SHP77 (cell line): ENCODE measurements at places on chromosomes 3 and 15.

DNA sequence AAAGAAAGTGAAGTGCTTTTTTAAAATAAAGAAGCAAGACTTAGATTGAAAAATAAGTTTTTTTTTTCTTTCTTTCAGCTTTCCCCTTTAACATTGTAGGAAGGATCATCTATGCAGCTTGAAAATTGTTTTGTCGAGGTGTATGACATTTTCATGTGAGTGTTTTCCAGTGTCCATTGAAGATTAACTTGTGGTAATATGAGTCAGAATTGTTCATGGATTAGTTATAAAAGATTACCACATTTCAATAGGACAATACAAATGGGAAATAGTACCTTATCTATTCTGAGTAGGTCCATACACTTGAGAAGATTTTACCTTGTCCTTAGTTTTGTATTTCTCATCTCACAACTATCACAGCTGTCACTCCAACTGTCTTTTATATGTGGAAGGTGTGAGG is 1234.7 kb downstream of the NSUN3 start:
- no peak for DNase-seq

- DNase-seq: no peak
Observed at GRCh38 chr15:77186594-77187011, 115.7 kb upstream of the TSPAN3 start.

GRCh38 chr15:52018244-52018643 is 775 bp upstream of the MAPK6 start:
- DNase-seq: no peak

- DNase-seq: no peak
Observed at GRCh38 chr3:122754929-122755328, 38.7 kb downstream of the HSPBAP1 start.

GRCh38 chr15:100021653-100022052 is 288.4 kb upstream of the LYSMD4 start:
- no peak for DNase-seq

GRCh38 chr3:172515130-172515918 is 7.9 kb downstream of the TNFSF10 start:
- DNase-seq: no peak

DNA sequence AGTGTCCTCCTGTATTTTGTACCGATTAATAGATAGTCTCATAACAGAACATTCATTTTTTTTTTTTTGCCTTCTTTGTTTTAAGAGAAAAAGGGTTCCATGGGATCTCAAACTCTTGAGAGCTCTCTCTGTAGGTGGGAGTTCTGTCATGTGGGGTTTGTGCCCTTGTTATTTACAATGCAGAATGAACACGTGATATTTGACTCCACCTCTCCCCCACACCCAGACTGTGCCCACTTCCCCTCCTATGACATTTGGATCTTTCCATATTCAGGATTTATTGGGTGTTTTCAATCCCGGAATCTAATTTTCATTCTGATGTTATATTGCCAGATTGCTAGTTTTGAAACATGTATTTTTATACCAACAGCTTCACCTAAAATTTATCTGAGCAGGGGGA is 49.5 kb downstream of the ARPP21 start:
- no peak for DNase-seq

GRCh38 chr15:43893956-43894355 is 67.2 kb downstream of the WDR76 start:
- DNase-seq: no peak

- DNase-seq: no peak
Observed at GRCh38 chr15:41215708-41216107, 14.8 kb downstream of the EXD1 start.

DNA sequence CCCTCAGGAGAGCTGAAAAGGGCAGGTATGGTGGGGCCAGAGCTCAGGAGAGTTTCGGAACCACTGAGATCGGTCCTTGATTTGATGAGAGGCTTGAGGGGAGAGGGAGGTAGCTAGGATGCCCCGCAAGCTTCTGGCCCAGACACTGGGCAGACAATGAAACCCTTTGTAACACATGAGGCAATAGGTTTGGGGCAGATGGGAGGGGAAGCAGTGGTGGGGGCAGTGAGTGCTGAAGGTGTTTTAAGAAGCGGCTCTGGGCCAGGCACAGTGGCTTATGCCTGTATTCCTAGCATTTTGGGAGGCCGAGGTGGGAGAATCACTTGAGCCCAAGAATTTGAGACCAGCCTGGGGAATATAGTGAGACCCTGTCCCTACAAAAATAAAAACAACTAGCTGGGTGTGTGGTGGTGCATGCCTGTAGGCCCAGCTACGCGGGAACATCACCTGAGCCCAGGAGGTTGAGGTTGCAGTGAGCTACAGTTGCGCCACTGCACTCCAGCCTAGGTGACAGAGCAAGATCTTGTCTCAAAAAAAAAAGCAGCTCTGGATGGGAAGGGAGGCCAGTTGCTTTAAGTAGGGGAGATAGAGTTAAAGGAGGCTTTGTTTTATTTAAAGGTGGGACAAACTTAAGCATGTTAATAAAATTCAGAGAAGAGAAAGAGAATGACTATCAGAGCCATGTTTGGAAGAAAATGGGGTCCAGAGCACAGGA is 9.6 kb upstream of the SNX22 start:
- no peak for DNase-seq

DNA sequence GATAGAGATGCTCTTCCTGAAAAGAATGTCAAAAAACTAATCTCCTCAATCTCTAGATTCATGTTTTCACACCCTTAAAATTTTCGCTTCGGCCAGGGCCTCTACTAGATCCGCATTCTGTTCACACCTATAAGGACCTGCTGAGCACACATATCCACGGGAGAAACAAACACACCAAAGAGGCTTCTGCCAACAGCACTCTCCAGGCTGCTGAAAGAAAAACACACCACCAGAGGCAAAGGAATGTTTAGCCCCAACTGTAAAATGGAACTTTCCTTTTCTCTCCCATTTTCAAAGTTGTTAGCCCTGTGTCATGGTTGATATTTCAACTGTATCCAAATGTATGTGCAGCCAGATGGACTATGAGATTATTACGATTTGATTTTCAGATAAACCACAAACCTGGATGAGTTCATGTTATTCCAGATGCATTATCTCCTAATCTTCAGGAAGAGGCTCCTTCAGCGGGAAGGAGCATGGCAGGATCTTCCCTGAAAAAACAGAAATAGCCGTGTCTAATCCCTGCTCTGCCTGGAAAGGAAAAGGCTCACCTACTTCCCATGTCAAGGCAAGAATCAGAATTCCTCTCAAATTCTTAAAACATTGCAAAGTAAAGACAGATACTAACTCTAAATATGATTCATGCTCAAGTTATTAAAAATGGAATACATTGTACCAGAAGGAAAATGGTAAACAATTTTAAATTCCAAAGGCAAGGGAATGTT is 442.7 kb upstream of the NR2F2 start:
- no peak for DNase-seq

DNA sequence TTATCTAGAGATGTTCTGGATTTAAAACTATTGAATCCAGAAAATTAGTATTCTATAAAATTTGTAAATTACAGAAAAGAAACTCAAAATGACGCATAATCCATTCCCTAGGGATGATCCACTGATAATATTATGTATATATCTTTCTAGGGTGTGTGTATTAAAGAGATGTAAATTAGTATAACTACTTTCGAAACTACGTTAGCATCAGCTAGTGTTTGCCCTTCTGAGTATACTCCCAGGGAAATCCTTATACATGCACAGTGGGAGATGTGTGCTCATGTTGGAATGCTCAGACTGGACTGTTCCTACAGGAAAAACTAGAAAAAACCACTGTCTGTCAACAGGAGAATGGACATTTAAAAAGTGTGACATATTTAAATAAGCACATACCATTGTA is 36.4 kb downstream of the ACAA1 start:
- no peak for DNase-seq

GRCh38 chr3:53753518-53754183 is 92.6 kb downstream of the CHDH start:
- no peak for DNase-seq

DNA sequence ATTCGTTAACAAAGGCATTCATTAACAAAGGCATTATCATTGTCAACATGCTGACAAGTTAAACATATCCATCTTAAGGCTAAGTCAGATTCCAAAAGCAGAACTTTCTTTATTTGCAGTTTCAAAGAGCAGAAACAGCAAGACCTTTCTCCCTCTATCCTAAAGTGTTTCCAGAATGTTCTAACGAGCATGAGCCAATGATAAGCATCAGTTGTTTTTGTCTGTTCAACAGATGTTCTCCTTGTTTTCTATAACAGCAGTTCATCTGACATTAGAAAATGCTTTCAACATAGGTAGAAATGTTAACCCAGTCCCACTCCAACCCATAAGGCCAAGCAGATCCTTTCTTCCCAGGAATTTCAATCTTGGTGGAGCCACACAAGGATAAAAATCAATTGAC is 77.6 kb upstream of the POMGNT2 start:
- DNase-seq: no peak

DNA sequence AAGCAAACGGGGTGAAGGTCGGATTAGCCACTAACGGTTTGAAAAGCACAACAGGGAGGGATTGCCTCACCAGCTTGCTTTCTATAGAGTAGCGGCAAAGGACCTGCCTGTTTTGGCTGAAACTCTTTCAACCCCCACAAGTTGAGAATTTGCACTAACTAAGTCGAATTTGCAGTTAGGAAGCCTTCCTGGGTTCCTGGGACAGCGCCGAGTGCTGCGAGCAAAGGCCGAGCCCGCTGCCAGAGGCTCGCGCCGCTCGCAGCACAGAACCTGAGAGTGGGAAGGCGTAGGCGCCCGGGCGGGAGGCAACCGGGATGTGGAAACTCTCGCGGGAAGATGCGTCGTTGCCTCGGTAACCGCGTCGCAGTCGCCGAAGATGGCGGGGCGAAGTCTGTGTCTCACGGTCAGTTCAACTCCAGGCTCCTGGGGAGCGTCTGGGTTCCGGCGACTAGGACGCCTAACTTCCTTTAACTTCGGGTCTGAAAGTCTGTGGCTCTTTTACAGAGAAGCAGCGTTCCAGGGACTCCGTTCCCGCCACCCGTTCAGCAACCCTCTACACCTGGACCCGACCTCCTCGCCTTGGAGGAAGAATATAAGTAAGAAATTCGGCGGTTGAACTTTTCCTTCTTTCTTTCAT is at the start of gene TEX9:
Gene TEX9 (plus strand): TSS at position 352 of the 637 bp plus-strand sequence. CDS start 25 bp downstream, at position 377.
- peak; percentile 89 for DNase-seq

GRCh38 chr3:10517627-10518026 is 12.2 kb upstream of the ATP2B2 start:
- DNase-seq: no peak

- no peak for DNase-seq
Observed at GRCh38 chr3:71048948-71049347, 534.6 kb downstream of the FOXP1 start.

GRCh38 chr3:13883681-13884080 is 3.8 kb upstream of the WNT7A start:
- no peak for DNase-seq

DNA sequence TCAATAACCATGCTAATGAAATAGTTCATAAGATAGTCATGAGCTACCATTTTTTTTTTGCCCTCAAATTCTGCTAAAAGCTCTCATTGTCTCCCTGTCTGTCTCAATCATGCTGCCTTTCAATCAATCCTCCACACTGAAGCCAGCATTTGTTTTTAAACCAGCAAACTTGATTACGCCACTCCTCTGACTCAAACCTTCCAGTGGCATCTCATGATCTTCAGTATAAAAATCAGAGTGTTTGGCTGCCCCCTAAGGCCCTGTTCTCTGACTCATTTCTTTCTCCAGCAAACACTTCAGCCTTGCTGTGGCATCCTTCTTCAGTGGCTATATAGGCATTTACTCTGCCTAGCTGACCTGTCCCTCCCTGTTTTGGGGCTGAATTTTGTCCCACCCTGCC is 36.0 kb upstream of the EOMES start:
- DNase-seq: no peak

- DNase-seq: no peak
Observed at GRCh38 chr3:112373924-112374323, 41.0 kb downstream of the CD200 start.

GRCh38 chr3:117893638-117894037 is 1141.0 kb downstream of the IGSF11 start:
- DNase-seq: peak; percentile 38

GRCh38 chr3:149547413-149547812 is 72.9 kb downstream of the TM4SF4 start:
- no peak for DNase-seq

- no peak for DNase-seq
Observed at GRCh38 chr15:79378394-79379109, 53.6 kb upstream of the MINAR1 start.

GRCh38 chr15:31434588-31435260 is 108.1 kb downstream of the KLF13 start:
- DNase-seq: no peak

DNA sequence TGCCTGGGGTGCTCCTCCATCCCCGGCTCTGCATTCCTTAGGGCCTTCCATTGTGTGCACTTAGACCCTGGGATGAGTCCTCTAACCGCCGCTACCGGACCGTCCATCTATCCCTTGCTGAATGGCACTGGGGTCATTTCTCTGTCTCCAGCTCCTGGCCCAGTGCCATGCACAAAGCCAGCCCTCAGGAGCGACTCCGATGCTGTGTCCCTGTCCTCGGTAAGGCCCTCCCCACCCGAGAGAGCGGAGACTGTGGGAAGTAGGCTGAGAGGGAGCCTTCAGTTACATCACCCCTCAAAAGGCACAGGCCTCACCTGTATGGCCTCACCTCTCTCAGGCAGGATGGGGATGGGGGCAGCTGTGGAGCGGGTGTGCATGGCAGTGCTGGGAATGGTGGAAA is 33.8 kb downstream of the MUC4 start:
- no peak for DNase-seq

- DNase-seq: no peak
Observed at GRCh38 chr15:83644439-83644838, 9.5 kb upstream of the ADAMTSL3 start.

DNA sequence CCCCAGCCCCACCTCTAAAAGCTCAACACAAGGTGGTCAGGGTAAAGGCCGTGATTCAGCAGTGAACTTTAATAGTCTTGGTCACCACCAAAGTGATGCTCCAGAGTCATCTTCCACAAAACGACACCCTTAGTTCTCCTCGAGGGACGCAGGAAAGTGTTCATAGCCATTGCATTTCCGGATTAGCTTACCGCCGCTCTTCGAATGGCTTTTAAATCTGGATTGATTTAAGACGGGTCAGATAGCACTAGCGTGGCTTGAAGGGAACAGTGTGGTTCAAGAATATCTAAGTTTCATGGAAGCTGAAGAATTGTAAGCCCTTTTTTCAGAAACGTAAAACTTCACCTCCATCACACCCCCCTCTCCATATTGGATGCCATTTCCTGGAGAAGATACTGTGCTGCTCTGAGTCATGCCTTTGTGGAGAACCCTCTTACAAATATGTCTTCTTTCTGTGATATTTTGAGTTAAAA is 829 bp downstream of the RNF7 start:
- DNase-seq: peak; percentile 8

GRCh38 chr3:126773167-126773566 is 69.1 kb downstream of the CHCHD6 start:
- no peak for DNase-seq

DNA sequence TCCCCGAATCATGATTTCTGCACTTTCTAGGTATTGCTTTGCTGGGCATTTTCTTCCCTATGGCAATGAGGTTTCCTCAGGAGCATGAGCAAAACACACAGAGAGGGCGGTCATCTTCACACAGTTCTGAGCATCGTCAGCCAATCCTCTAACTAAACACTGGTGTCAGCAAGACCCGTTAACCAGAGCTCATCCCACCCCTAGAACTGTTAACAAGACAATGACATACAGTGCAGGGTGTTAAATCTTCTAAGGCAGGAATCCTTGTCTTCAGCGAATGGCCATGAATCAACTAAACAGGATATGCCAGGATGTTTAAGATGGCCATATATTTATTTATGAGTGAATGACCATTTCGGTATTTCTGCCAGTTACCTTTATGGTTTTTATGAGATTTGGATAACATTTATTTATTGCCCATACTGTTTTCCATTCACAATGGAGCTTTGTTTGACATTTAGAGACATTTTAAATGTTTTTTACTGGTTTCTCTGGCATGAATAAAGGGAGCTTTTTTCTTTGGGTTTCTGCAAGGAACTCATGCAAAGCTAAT is 411.5 kb upstream of the PROK2 start:
- no peak for DNase-seq
